ENCODE measurements at places on chromosomes 6 and 20.

DNA sequence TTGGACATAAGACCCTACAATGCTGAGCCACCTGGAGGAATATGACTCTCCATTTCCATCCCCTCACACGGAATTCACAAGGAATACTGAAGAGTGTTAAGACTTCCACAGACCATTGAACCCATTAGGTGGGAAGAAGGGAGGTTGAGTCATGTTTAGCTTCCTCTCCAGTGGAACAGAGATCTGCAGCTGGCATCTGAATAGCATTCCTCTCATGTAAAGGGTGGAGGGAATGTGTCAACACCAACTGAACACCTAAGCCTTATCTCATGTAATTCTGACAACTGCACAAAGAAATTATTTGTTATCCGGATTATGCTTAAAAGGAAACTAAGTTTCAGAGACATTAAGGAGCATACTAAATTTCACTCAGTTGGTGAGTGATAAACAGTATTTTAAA lies 705.9 kb downstream of the MAFB start:
- no peak for DNase-seq

DNA sequence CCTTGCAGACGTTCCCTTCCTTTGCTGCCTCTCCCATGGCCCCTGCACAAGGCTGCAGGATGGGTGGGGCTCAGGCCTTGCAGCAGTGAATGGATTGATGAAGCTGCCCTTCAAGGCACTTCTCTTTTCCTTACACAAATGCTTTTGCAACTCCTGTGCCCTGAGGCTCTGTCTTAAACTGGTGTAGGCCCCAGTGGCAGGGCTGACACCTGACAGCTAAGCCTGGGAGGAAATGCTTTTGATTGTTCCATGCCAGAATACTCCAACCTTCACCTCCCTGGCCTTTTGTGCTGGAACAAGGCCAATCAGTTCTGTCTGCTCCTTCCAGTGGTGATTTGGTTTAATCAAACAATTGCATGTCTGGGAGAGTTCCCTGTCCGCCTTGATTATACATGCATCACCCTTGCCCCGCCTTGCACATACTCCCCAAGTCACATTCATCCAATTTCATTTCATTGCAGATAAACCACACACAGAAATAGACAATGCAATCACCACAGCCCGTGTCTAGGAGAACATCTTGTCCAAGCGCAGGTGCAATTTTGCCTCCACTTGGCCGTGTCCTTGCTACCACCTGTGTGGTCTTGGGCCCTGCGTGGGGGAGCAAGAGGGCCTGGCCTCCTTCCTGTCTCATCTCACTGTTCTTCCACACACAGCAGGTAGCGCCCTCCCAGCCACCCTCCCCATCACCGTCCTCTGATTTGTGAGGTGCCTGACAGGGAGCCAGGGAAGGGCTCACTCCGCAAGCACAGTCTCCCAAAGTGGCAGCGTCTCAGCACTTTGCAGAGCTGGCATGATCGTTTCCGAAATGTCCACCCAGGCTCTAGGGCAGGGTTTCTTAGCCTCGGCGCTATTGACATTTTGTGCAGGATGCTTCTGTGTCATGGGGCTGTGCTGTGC lies 120.4 kb downstream of the CDH26 start:
- no peak for DNase-seq

DNA sequence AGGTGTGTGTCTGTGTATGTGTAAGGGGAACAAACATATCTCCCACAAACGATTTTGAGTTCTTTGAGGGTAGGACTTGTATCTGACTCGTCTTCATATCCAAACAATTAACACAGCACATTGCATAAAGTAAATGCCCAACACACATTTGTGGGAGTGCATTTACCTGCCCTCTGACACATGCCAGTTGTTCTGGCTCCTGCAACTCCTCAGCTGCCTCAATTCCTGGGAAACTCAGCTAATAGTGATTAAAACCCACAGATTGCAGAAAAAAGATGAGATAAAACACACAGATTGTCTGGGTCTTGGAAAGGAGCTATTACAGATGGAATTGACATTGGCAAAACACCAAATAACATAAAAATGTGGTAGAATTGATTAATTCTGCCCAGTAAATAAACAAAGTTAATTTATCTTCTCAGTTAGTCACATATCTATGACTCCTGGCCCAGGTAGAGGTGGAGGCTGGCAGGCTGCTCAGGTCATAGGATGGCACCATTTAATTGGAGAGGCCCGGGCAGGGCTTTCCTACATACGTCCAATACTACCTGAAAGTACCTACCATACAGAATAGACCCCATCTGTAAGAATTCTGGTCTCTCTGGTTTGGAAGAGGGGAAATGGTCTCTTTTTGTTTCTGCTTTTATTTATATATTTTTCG lies 71.5 kb upstream of the IFNGR1 start:
- no peak for DNase-seq

DNA sequence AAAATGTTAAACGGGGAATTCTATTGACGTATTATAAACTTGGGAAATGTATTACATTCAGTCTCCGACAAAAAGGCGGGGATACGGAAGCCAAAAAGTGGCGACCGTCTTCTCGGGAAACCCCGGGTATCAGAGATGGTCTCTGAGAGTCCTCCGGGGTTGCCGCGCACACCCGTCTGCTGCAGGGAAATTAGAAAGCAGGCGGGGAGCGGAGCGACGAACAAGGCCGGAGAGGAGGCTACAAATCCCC lies 1.5 kb downstream of the SALL4 start:
- DNase-seq: no peak

GRCh38 chr6:125274935-125275334 lies 26.8 kb downstream of the HDDC2 start:
- DNase-seq: no peak

DNA sequence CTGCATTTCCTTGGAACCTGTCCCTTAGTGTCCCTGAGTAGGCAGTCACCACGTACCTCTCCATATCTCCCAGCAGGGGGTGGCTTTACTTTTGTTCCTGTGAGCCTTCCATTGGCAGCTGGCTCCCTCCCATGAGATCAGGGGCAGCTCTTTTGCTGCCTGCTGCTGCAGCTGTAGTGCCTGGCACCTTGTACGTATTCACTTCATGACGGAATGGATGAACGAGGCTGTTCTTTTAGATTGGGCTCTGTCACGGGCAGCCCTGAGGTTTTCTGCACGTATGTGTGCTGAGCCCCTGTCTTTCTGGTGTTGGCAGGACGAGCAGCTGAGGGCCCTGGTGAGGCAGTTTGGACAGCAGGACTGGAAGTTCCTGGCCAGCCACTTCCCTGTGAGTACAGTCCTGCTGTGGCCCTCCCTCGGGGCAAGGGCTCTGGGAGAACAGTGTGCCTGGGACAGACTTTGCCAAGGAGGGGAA lies 14.6 kb downstream of the MYBL2 start:
- no peak for DNase-seq

GRCh38 chr6:144352331-144352730 lies 67.2 kb downstream of the UTRN start:
- DNase-seq: no peak

- no peak for DNase-seq
These were observed 72.1 kb downstream of the SLC24A3 start for GRCh38 chr20:19284400-19285178.

GRCh38 chr6:130852844-130853554 lies 25.8 kb downstream of the SMLR1 start:
- no peak for DNase-seq

GRCh38 chr6:158686791-158687381 lies 37.0 kb downstream of the SYTL3 start:
- no peak for DNase-seq
